ENCODE measurements at places on chromosomes 13 and 19.

DNA sequence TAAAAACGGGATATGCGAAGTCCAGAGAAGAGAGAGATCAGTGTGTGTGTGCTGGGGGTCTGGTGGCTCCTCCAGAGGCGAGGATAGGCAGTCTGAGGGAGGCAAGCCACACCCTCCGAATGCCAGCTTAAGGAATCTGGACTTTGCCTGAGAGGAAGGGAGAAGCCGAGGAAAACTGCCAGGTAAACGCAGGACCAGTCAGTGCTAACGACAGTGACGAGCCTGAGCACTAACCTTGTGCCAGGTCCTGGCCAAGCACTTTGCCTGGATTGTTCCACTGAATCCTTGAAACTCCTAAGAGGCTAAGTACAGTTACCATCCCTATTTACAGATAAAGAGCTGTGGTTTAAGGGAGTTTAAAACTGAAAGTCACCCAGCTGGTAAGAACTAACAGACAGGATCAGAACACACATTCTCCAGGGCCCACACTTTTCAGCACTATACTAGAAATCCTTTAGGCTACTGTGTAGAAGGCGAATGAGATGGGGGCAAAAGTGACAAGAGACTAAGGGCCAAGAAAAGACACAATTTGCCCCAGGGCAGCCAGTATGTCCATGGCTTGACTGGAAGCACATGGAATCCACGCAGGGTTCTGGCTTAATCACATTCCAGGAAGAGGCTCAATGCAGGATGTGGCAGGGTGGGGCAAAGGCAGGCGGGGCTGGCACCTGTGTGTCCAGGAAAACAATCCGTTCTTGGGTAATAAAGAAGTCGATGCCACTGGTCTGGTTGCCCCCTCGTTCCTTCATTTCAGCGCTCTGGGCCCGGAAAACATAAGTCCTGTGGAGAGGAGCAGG lies 15.1 kb downstream of the SMG9 start:
- DNase-seq = no peak

DNA sequence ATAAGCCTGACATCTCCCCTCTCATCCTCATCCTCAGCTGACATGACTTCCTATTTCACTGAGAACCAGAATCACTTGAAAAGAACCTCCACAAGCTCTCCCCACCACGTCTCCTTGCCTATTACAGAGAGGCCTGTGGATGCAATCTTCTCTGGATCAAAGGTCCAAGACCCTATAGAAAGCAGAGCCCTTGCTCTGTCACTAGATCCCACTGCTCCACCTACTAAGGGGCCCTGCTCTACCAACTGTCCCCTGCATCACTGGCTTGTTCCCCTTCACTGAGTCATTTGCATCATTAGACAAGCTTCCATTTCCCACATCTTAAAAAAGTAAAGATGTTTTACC lies 40.8 kb downstream of the RCBTB2 start:
- DNase-seq = no peak

GRCh38 chr13:86792153-86792651 lies 879.0 kb upstream of the SLITRK5 start:
- DNase-seq = no peak

DNA sequence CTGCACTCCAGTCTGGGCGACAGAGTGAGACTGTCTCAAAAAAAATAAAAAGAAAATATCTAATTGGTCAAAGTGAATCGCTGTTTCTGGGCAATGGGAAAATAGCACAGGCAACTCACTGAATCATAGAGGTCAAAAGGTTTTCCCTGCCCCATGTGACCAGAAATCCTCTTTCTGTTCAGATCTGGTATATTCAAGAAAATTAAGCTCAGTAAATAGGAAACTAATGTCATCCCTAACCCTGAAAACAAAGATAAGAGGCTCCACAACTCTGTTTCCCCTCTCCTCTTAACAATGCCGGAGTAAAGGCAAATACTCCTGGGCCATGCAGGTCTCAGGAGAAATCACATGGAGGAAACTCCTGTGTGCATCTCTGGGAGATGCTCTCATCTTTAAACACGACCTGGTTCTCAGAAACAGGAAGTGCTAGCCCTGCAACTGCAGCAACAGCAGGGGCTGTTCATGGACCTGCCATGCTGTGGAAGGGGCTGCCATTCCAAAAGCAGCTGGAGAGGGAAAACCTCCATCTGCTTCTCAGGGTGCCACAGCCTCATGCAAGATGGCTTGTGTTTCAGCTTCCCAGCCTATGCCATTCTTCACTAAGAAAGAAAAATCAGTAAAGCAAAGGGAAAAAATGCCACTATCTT lies 47.5 kb upstream of the SLC7A9 start:
- no peak for DNase-seq

DNA sequence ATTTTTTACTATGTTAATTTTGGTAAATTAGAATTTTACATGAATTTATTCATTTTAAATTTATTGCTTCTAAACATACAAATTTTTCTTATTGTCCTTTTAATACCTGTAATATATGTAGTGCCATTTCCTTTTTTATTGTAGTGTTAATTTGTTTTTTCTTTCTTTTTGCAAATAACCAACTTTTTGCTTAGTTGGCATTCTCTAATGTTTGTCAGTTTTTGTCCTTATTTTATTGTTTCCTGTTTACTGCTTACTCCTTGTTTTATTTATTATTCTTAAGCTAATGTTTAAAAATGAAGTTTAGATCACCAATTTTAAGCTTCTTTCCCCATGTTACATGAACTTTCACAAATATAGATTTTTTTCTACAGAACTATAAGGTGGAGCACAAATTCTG lies 516.6 kb downstream of the SLITRK1 start:
- DNase-seq = no peak

- no peak for DNase-seq
Measured at GRCh38 chr13:30026093-30026492, 175.7 kb upstream of the UBL3 start.

- DNase-seq = peak; percentile 74
Measured at GRCh38 chr13:48585456-48585840, 52.6 kb upstream of the RCBTB2 start.

DNA sequence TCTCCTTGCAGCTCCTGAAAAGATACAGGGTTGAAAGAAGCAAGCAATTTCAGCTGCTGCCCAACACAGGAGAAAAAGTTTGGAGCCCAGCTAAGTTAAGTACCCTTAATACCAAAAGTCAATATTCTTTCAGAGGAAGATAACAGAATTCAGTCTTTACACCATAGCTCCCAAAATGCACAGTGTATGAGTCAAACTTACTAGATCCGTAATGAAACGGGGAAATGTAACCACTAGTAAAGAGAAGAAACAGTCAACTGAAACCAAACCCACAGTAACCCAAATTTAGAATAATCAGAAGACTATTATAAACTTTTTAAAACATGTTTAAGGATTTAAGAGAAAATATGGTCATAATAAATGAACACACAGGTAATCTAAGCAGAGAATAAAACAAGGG lies 45.2 kb downstream of the SUCLA2 start:
- DNase-seq = no peak

DNA sequence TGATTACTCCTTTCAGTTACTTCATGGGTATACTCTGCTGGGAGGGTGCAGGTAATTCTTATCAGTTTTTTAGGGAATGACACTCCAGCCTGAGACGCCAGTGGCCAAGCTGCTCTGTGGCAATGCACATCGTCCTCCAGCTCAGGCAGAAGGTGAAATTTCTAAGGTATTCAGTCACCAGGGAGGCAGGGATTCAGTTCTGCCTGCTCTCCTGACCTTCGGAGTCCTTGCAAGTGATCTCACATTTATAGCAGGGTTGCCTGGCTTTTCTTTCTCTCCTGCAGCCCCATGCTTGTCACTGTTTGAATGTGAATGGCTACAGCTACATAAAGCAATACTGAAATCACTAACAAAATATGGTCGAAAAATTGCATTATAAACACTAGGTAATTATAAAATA lies 1447.5 kb downstream of the EFNB2 start:
- no peak for DNase-seq

DNA sequence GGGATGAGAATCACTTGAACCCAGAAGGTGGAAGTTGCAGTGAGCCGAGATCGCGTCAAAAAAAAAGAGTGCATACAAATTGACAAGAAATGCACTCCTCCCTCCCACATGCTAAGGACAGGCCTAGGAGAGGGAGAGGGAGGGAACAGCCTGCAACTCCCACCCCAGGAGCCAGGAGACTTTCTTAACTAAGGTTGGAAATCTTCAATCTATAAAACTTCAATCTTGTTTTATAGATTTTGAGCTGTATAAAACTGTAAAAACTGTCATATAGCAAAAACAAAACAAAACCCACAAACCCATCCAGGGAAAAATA lies 1.3 kb upstream of the SYCN start:
- no peak for DNase-seq

GRCh38 chr13:99426426-99426825 lies 74.8 kb upstream of the TM9SF2 start:
- no peak for DNase-seq

GRCh38 chr19:27974082-27974513 lies 1238.9 kb downstream of the UQCRFS1 start:
- peak; percentile 52 for DNase-seq

GRCh38 chr19:50666346-50667176 lies 17.3 kb downstream of the C19orf81 start:
- no peak for DNase-seq

DNA sequence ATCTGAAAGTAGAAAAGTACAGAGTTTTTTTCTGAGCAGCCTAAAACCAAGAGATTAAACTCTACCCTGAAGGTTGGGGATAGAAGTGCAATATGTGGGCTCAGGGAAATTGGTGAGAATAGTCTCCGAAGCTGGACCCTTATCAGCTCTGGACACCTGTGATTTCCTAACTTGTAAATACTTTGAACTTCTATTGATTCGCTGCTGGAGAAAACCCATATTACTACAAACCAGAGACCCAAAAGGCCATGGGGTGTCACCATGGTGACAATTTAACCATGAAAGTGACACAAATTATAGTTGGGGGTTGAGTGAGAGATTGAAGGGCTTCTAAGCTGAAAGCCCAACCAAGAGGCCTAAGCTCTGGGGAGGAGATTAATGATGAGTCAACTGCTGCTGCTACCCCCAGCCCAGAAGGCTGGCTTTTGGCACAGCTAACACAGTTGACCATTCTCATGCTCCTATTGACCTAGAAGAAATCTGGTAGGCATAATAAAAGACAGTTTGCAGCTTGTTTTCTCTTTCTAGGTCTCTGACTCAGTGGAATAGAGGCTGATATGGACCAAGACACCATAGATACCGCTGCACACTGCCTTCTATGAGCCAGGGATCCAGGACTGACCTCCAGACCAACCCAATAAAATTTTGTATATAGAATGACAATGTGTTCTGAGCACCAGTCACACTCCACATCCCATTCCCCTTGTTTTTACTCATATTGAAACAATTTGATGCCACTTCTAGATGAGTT lies 131.9 kb upstream of the FNDC3A start:
- no peak for DNase-seq
